ENCODE measurements at places on chromosomes 6 and 20.

- DNase-seq: no peak
Observed at GRCh38 chr6:134295953-134296553, 21.9 kb downstream of the SGK1 start.

DNA sequence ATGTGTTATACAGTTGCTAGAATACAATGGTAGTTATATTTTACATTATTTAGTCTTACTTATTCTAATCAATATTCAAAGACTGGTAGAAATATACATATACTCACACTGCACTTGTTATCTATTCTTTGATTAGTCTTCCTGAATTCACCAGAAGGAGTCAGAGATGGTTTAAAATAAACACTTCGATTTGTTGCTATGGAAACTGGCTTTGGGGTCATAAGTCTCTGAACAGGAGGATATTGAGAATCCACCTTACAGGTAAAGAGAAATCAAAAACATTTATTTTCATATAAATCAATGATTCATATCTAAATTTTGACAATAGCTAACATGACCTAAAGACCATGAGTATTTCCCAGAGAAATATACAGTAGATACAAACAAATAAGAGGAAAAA, 41.6 kb downstream of the NUP153 start:
- no peak for DNase-seq

GRCh38 chr6:49052901-49053300, 410.2 kb downstream of the MMUT start:
- no peak for DNase-seq

DNA sequence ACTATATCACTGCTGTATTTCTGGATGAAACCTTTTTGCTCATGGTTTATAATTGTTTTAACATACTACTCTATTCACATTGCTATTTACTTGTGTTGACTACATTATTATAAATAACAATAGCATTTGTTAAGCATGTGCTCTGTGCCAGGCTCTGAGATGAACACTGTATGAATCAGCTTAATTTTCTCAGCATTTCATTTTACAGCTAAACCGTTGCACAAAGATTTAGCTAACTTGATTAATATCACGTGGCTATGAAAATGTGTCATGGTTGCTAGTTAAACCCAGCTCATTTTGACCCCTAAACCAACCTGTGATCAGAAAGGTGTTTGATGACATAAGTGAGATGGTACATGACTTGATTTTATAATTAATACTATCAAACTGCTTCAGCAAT, 77.5 kb downstream of the NCOA7 start:
- DNase-seq: no peak

DNA sequence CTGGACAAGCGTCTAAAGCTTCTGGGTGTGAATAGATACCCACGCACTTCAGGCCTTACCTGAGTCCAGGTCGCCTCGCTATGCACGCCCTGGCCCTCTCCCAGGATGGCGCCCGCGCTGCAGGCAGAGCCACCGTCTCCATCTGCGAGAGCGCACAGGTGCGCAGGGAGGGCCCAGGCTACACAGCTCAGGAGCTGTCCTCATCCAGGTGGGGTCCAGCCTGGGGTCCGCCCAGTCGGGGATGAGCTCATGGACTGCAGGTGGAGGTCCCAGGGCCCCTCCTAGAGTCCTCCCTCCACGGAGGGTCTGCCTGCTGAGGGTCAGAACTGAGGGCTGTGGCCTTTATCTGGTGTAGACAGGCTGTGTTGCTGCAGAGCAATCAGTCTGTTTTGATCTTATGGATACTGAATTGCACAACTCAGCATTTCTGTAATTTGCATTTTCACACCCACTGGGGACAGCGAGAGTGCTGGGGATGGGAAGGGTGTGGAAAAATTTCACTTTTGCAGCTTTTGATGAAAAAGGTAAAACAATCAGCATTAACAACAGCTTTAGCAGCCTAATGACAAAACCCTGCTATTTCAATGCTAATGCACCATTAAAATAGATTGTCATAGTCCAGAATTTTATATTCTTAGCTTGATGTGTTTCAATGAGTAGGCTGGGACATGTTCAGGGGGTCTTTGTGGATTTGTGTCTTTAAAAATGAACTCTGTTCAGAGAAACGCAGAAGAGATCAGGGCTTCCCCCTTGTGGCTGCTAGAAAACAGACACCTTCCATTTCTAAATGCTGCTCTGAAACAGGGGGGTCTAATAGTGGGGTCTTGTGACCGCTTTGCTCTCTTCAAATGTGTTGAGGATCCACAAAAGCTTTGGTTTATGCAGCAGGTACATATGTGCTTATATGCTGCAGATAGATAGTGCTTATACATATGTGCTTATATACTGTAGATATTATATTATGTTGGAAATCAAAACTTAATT, 77.8 kb upstream of the PHACTR3 start:
- no peak for DNase-seq
